Natural killer cell treated with Interleukin-12 subunit alpha and Interleukin-12 subunit beta and Interleukin-15 and Interleukin-18, amount 100 ng/mL, for 72 hours (primary cell): ENCODE measurements at places on chromosomes 1 and 21. TPM values are rescaled to one million over a fixed set of nuclear protein-coding genes. Genes with fewer than 3 reads are reported as not detected.

DNA sequence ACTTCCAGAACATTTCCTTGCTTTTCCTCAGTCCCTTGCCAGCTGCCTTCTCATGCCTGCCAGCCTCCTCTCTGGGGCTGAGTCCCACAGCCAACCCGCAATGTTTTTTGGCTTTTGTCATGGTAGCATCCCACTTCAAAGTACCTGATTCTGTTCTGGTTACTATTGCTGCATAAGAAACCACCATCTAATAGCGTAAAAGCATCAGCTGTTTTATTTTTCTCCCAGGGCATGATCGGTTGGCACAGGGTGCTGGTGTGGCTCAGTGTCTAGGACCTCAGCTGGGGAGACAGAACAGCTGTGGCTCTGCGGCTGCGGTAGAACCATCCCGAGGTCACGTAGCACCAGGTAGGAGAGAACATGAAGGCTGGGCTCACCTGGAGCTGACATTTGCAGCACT is 8.9 kb upstream of the PRMT2 start:
- no peak for DNase-seq
- H3K36me3 ChIP-seq: peaks cover 5% of the 10 kb centered on the region
- no peak overlapping the region for H3K27ac ChIP-seq
- H3K4me1 ChIP-seq: peaks cover 30% of the 10 kb centered on the region
- H3K27me3 ChIP-seq: no peaks in the 10 kb centered on the region
- H3K4me3 ChIP-seq: no peak overlapping the region

Gene SYT2
- not detected for total RNA-seq

DNA sequence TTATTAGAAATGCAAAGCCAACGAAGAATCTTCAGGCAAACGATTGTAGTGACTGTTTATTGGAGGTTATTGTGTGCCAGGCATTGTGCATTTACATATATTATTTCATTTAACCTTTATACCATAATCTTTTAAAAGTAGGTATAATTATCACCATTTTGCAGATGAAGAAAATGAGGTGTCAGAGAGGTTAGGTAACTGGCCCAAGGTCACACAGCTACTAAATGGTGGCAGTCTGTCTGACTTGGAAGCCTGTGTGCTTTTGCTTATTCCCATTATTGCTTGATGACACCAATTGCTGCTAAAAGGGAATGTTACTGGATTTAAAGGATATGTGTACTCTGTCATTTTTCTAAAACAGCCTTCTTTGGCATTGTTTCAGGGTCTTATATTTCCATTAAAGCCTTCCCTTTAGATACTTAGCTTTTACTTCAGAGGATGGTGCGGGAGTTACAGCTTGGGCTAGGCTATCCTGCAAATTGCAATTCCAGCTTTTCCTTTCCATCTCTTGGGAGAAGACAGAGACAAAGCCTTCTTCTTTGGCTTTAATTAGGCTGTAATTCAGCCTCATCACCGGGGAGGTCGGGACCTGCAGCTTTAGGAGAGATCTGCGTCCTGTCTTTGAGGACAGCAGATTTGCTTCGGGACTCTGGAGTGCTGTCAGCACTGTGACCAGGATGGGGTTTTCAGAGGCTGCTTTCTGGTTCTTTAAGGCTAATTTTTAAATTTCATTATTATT is 37.4 kb upstream of the ERRFI1 start:
- H3K27ac ChIP-seq: no peak overlapping the region
- no peaks in the 10 kb centered on the region for H3K36me3 ChIP-seq
- H3K27me3 ChIP-seq: peaks cover 9% of the 10 kb centered on the region
- no peak for DNase-seq
- H3K4me3 ChIP-seq: no peak overlapping the region

Gene USP48
- total RNA-seq: 72.8 TPM

- H3K27me3 ChIP-seq: no peaks in the 10 kb centered on the region
- no peak for DNase-seq
- H3K27ac ChIP-seq: no peak overlapping the region
- peaks cover 10% of the 10 kb centered on the region for H3K4me1 ChIP-seq
- H3K4me3 ChIP-seq: no peak overlapping the region
Observed at GRCh38 chr1:35481229-35481628, 76.0 kb downstream of the KIAA0319L start.

Gene LCA5L
- total RNA-seq: not detected

Gene C1orf146
- not detected for total RNA-seq

- H3K4me1 ChIP-seq: no peaks in the 10 kb centered on the region
- H3K27me3 ChIP-seq: no peaks in the 10 kb centered on the region
- H3K36me3 ChIP-seq: peaks cover 7% of the 10 kb centered on the region
- H3K4me3 ChIP-seq: no peak overlapping the region
- no peak for DNase-seq
Observed at GRCh38 chr1:83012950-83013349, 986.0 kb downstream of the TTLL7 start.

- no peak for DNase-seq
- H3K4me1 ChIP-seq: peaks cover 27% of the 10 kb centered on the region
- H3K4me3 ChIP-seq: no peak overlapping the region
- H3K27ac ChIP-seq: no peak overlapping the region
- H3K27me3 ChIP-seq: peaks cover 20% of the 10 kb centered on the region
Observed at GRCh38 chr21:31347435-31348032, 3.5 kb upstream of the TIAM1 start.

Gene LRRC7
- total RNA-seq: not detected

- peaks cover 44% of the 10 kb centered on the region for H3K36me3 ChIP-seq
- no peak for DNase-seq
- no peak overlapping the region for H3K27ac ChIP-seq
Observed at GRCh38 chr21:32333953-32334673, 35.5 kb downstream of the MRAP start.

- no peak for DNase-seq
- H3K27ac ChIP-seq: no peak overlapping the region
- H3K27me3 ChIP-seq: peaks cover 18% of the 10 kb centered on the region
- no peaks in the 10 kb centered on the region for H3K4me1 ChIP-seq
- H3K4me3 ChIP-seq: no peak overlapping the region
Observed at GRCh38 chr1:242787968-242788367, 263.5 kb upstream of the PLD5 start.

Gene SGIP1
- not detected for total RNA-seq

GRCh38 chr1:206900149-206900548 is 2.9 kb downstream of the IL24 start:
- no peak for DNase-seq
- no peak overlapping the region for H3K4me3 ChIP-seq
- no peak overlapping the region for H3K27ac ChIP-seq

- no peaks in the 10 kb centered on the region for H3K27me3 ChIP-seq
- no peak for DNase-seq
- no peak overlapping the region for H3K27ac ChIP-seq
- H3K4me1 ChIP-seq: peaks cover 58% of the 10 kb centered on the region
- H3K36me3 ChIP-seq: no peaks in the 10 kb centered on the region
Observed at GRCh38 chr1:8429549-8430110, 111.7 kb downstream of the SLC45A1 start.

GRCh38 chr1:14876747-14877146 is 276.8 kb upstream of the TMEM51 start:
- H3K4me3 ChIP-seq: no peak overlapping the region
- H3K4me1 ChIP-seq: no peaks in the 10 kb centered on the region
- peaks cover 9% of the 10 kb centered on the region for H3K27me3 ChIP-seq
- no peak overlapping the region for H3K27ac ChIP-seq
- no peaks in the 10 kb centered on the region for H3K36me3 ChIP-seq
- no peak for DNase-seq

DNA sequence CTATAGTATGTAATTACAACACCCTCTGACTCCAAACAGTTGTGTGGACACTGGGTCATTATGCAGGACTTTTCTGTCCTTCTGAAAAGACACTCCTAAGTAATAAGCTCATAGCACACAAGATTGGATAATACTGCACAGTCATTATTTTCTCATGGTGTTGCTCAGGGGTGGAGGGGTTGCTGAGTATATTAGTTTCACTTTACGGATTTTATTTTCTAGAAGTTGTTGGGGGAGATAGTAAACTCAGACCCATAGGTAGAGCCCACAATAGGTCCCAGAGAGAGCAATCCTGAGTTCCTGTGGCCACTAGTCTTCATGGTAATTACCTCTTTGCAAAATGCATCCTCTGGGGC is 53.4 kb downstream of the DUSP10 start:
- H3K4me1 ChIP-seq: peaks cover 32% of the 10 kb centered on the region
- no peak for DNase-seq
- no peaks in the 10 kb centered on the region for H3K27me3 ChIP-seq

Gene OSCP1
- total RNA-seq: 0.59 TPM

- no peaks in the 10 kb centered on the region for H3K27me3 ChIP-seq
- no peak for DNase-seq
- H3K27ac ChIP-seq: no peak overlapping the region
Observed at GRCh38 chr1:197632651-197633050, 142.6 kb downstream of the DENND1B start.

- H3K4me1 ChIP-seq: peaks cover 28% of the 10 kb centered on the region
- no peak for DNase-seq
- H3K27me3 ChIP-seq: no peaks in the 10 kb centered on the region
- no peak overlapping the region for H3K27ac ChIP-seq
- no peaks in the 10 kb centered on the region for H3K36me3 ChIP-seq
Observed at GRCh38 chr1:185438936-185439335, 121.9 kb upstream of the IVNS1ABP start.

GRCh38 chr1:180195916-180196315 is 34.1 kb upstream of the LHX4 start:
- no peak overlapping the region for H3K4me3 ChIP-seq
- H3K27me3 ChIP-seq: no peaks in the 10 kb centered on the region
- no peaks in the 10 kb centered on the region for H3K36me3 ChIP-seq

- peaks cover 6% of the 10 kb centered on the region for H3K36me3 ChIP-seq
- H3K27ac ChIP-seq: peak overlapping the region; percentile 97
- DNase-seq: no peak
- no peaks in the 10 kb centered on the region for H3K27me3 ChIP-seq
- H3K4me3 ChIP-seq: peak overlapping the region; percentile 88
Observed at GRCh38 chr1:26921126-26921539, 410 bp upstream of the NUDC start.

Gene FAM43B
- not detected for total RNA-seq

- DNase-seq: no peak
- peak overlapping the region; percentile 95 for H3K27ac ChIP-seq
- peaks cover 31% of the 10 kb centered on the region for H3K4me1 ChIP-seq
- no peaks in the 10 kb centered on the region for H3K27me3 ChIP-seq
- peak overlapping the region; percentile 95 for H3K4me3 ChIP-seq
- H3K36me3 ChIP-seq: no peaks in the 10 kb centered on the region
Observed at GRCh38 chr1:154999571-155000410, 2.8 kb upstream of the ZBTB7B start.

DNA sequence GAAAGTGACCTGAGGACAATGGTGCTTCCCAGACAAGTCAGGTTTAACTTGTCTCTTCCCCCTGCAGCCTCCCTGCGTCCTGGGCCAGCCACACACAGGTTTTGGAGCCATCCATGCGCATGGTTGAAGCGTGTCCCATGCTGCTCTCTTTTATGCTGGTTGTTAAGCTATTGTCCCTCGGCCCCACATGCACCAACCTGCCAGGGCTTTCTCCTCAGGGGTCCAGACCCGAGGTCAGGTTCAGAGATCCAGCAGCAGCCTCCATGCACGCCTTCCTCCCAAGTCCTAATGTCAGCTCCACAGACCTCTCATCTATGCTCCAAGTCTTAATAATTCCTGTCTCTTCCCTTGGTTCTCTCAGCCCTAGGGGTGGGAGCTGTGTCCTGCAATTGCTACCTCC is 1.6 kb downstream of the ABCA4 start:
- no peaks in the 10 kb centered on the region for H3K36me3 ChIP-seq
- no peak overlapping the region for H3K27ac ChIP-seq
- peaks cover 35% of the 10 kb centered on the region for H3K27me3 ChIP-seq

DNA sequence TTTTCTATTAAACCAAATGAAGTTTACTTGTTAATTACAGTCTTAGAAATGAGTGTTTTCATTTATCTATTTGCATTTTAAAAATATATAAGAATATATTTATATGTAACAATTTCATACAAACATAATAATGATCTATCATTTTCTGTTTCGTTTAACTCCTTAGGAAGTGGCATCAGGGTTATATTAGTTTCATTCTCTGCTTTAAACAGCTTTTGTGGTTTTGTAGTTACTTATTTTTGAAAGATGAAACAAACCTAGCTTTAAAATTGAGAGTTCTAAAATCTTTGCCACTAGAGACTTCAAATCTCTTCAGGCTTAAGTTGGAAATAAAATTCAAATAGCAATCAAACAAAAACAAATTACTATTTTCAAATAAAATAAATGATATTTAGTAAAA is 2110.6 kb downstream of the MRPL39 start:
- no peak for DNase-seq
- H3K36me3 ChIP-seq: peaks cover 5% of the 10 kb centered on the region
- no peaks in the 10 kb centered on the region for H3K27me3 ChIP-seq
- no peak overlapping the region for H3K4me3 ChIP-seq
- H3K27ac ChIP-seq: no peak overlapping the region

Gene TTLL10
- total RNA-seq: not detected

Gene FCER1G
- total RNA-seq: 111 TPM

Gene OR2M3
- total RNA-seq: not detected

Gene KCNK2
- total RNA-seq: not detected

DNA sequence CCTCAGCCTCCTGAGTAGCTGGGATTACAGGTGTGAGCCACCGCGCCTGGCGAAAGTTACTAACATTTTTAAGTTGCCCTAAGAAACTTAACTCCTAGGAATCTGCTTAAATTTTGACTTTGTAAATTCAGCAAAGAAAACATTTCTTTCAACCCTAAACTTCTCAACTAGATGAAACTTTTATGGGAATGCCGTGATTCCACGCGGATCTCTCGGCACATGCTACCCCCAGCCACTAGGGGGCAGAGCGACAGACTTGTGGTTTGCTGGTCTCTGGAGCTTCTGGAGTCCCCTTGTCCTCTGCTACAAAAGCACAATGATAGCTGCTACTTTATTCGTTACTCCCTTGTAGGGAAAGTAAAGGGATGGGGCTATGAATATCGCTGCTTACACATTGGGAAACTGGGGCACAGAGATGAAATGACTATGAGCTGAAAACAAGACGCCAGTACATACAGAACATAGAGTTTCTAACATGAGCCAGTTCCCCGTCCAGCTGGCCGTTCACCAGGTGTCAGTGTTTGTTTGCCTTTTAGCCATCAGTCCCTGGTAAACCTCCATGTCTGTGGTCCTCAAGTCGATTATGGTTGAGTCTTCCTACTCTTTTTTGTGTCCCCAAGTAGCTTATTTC is 114.7 kb downstream of the PBX1 start:
- H3K4me3 ChIP-seq: no peak overlapping the region
- no peaks in the 10 kb centered on the region for H3K4me1 ChIP-seq
- DNase-seq: no peak
- H3K36me3 ChIP-seq: peaks cover 10% of the 10 kb centered on the region

Gene AKR7A2
- total RNA-seq: 29.6 TPM

DNA sequence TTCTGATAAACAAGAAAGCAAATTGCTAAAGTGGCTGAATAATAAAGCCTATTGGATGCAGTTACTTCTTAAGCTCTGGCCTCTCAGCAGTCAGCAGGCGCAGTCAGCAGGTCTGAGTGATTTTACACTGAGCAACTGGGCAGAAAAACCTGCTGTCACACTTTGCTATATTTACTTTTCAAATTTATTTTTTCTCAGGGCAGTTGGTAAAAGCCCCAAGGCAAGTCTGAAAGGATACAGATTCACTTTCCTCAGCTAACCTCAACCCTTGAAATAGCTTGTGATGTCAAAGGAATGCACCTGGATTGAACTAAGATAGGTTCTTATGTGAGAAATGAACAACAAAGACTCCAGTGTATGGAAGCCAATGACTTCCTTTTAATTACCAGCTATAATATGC is 34.0 kb downstream of the ATP5PF start:
- H3K27ac ChIP-seq: no peak overlapping the region
- no peaks in the 10 kb centered on the region for H3K27me3 ChIP-seq
- H3K4me1 ChIP-seq: no peaks in the 10 kb centered on the region
- no peaks in the 10 kb centered on the region for H3K36me3 ChIP-seq

Gene PRAMEF10
- total RNA-seq: not detected

Gene IVL
- total RNA-seq: not detected

GRCh38 chr1:64124704-64125440 is 78.6 kb upstream of the UBE2U start:
- H3K36me3 ChIP-seq: no peaks in the 10 kb centered on the region
- H3K4me1 ChIP-seq: no peaks in the 10 kb centered on the region
- no peak overlapping the region for H3K4me3 ChIP-seq
- peaks cover 51% of the 10 kb centered on the region for H3K27me3 ChIP-seq
